ENCODE measurements at places on chromosomes 3 and 15. TPM values are rescaled to one million over a fixed set of nuclear protein-coding genes. Genes with fewer than 3 reads are reported as not detected.

REC114 gene
- total RNA-seq = not detected

DNA sequence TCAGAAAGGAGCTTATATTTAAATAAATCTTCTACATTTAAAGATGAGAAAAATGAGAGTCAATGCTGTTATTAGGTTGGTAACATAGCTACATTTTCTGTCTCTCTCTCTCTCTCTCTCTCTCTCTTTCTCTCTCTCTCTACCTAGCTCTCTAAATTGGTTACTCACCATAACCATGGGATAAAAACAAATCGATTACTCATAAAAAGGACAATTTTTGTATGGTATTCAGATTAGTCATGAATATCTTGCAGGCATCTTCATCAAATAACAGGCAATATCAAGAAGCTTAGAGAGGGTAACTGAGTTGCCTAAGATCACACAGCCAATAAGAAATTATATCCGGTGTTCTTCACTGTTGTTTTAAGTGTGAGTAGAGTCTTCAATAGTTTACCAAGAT lies 81.8 kb upstream of the ALCAM start:
- no peak for DNase-seq

PPP1R14D gene
- total RNA-seq = not detected

DNA sequence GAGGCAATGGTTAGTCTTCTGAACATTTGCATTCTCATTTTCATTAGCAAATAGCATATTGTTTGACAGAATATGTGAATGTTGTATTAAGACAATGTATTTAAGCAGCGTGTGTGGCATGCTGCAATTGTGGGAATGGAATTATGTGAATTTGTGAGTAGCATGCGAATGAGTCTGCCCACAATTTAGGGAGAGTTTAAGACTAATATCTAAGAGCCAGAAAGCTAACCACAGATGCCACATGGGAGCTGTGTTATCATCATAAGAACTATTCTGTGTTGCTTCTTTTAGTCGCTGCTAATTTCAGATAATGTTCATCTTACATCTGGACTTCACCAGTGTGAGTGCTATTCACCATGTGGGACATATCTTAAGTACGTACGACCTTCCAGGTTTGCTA lies 494.5 kb downstream of the RBMS3 start:
- no peak for DNase-seq

DNA sequence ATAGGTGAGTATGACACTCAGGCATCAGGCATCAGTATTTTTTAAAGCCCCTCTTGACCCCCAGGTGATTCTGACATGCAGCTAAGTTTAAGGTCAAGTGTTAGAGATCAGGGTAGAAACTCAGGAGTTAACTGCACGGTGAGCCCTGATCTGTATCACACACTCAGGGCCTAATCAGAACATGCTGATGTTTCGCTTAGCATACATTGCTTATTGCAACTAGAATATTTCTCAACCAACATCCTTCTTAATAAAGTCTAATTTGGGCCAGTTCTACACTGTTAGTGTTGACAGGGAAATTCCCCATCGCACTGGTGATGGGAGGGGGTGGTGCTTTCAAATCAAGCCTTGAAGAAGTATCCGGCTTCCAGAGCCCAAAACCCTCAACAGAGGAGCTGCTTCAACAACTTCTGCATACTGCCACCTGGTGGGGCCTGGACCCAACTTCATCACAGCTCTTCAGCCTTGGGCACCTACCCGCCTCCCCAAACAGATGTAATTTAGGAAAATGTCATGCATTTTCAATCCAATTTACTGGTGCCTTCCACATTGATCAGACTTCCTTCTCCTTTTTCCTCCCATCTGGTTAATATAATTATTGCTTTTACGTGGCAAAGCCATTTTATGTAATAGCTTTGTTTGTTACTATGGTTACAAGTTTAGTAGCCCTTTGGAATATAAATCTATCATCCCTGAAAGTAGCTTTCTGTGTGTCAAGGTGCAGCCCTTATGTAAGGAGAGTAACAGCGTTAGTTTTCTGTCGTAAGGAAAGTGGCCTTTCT lies 312.2 kb downstream of the RORA start:
- peak; percentile 87 for DNase-seq

DNA sequence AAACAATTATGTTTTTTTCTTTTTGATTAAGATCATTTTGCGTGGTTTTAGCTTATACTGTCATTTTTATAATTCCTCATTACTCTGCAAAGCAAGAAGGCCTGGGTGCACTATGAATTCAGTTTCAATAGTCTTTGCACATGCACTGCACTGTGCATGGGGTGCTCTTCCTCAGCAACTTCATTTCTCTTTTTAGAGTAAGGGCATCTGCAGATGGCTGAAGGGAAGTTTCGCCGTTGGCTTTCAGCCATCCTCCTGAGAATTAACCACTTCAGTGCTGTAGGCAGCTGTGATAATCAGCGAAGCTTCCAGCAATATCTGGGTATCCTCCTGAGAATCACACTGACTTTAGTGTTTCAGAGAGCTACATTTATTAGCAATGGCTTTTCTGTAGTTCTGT lies 284.8 kb downstream of the GBE1 start:
- DNase-seq = no peak

GRCh38 chr3:55337641-55338180 lies 149.4 kb downstream of the WNT5A start:
- DNase-seq = peak; percentile 52

PTH1R gene
- 14.0 TPM for total RNA-seq

- no peak for DNase-seq
Observed at GRCh38 chr15:78469031-78469430, 31.0 kb downstream of the IREB2 start.

DNA sequence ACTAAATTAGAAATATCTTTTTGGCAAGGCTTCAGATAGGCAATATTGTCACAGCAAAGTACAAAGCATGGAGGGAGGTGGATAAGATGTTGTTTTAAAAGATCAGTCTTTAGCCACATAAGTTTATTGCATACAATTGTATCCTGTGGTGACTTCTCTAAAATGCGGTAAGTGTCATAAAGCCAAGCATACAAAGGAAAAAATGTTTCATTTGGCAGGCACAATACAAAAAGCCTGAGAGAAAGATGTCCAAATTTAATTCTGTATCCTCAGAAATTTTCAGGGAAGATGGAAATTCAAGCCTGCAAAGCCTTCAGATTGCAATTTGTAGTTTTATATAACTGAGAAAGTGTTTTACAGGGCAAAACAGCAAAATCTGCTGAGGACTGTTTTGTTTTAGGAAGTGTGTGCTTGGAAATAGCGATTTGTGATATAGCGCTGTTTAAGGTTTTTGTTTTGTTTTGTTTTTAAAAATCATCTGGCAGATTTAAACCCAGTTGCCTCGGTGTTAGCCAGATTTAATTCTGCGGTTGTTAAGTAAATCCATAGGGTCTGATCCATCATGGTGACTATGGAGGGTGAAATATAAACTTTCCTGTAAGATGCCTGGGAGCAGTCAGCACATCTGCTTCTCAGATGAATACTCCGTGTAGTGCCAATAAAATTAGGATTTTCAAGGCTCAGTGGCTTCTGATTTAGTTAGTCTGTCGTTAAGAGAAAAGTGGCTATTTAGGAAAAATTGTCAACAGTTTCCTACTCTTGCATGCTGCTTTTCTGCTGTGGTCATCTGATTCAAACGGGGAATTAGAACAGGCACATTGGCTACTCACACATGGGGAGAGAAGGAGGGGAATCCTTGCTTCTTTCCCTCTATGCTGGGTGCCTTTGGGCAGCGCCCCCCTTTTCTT lies 8.0 kb downstream of the KAT2B start:
- DNase-seq = no peak

CRABP1 gene
- total RNA-seq = not detected

DNA sequence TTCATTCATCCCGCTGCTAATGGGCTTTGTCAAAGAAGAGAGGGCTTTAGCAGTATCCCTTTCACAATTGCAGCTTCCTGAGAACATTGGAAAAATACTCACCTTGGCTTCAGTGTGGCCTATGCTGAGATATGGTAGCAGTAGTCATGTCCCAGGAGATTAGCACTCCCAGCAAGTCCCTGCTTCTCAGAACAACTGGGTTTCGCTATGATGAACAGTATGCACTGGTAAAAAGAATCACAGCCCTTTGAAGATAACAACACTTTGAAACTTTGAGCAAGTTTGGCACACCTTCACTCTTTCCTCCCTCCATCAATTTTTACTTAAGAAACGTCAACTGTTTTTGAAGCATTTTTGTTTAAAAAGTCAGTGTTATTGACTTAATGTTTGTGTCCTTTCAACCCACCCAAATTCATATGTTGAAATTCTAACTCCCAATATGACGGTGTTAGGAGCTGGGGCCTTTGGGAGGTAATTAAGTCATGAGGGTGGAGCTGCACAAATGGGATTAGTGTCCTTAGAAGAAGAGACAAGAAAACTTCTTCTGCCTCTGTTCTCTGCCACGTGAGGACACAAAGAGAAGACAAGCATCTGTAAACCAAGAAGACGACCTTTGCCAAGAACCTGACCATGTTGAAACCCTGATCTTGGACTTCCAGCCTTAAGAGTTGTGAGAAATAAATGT lies 17.8 kb upstream of the PLSCR4 start:
- DNase-seq = no peak

Data from heart left ventricle (tissue), 16 donors.